ENCODE measurements at places on chromosomes 4 and X.

DNA sequence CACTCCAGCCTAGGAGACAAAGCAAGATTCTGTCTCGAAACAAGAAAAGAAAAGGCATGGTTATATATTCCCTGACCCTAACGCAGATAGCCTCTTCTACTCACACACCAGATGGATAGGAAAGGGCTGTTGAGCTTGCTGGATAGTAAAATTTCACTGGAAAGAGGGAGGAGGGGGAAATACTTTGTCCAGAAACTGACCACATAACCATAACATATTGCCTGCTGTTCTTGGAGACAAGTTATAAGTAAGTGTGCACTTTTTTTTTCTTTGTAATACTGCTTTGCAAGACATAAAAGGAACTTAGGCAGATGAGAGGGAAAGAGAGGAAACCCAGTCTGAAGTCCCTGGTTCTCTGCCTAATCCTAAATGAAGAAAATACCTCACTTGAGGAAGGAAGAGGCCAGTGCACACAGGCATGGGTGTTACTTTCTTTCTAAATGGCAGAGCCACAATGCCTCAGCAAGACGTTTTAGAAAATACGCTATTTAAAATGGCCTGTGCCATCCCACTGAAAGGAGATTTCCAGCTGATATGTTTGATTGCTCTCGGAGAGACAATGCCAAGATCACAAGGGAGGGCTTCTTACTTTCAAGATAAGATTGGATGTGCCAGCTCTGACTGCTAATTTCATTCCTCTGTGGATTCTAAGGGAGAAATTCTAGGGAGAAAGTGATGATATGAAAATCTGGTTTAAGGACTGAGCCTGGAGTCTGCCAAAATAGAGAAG lies 140.6 kb downstream of the DCTD start:
- DNase-seq: no peak

DNA sequence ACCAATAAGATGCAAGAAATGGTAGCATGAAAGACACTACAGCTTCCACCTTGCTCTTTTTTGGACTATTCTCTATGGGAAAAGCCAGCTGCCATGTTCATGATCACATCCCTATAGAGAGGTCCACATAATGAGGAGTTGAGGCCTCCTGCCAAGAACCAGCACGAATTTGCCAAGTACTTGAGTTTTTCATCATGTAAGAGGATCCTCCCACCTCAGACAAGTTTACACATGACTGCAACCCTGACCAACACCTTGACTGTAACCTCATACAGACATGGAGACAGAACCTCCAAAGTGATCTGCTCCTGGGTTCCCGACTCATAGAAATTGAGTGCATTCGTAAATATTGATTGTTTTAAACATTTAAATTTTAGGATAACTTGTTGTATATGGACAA lies 135.2 kb upstream of the TSPAN5 start:
- no peak for DNase-seq

DNA sequence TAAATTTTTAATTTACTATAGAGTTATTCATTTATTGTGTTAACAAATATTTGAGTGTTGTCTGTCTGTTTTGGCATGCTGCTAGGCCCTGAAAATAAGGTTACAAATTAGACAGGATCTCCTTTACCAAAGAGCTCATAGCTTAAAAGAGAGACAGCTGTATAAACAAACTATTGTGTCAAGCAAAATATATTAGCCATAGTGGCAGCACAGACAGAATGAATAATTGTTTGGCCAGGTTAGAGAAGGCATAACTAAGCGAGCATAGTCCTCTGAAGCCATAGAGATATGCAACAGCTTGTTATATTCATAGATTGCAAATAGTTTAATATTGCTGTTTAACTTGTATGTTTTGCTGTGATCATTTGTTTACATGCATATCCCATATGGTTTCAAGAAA lies 66.7 kb upstream of the NDUFC1 start:
- DNase-seq: no peak

GRCh38 chr4:10456595-10457254 lies 501 bp downstream of the ZNF518B start:
- peak; percentile 48 for DNase-seq

DNA sequence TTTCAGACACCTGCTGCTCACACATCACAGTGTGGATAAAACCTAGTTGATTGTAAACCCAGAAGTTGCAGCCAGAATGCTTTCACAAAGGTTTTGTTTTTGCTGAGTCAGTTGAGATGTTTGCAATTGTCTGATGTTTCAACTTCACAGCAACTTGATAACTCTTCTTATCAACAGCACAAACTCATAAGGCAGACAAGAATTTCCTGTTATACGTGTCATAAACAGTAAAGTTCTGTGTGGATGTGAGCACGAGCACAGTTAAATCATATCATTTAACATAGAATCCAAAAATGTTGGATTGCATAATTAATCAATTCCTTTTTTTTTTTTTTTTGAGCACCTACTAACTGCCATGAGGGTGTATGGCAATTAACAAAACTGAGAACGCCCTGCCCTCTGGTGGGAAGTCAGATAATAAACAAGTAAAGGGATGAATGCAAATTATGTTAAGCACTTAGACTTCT lies 512.2 kb downstream of the PDHA2 start:
- DNase-seq: no peak

DNA sequence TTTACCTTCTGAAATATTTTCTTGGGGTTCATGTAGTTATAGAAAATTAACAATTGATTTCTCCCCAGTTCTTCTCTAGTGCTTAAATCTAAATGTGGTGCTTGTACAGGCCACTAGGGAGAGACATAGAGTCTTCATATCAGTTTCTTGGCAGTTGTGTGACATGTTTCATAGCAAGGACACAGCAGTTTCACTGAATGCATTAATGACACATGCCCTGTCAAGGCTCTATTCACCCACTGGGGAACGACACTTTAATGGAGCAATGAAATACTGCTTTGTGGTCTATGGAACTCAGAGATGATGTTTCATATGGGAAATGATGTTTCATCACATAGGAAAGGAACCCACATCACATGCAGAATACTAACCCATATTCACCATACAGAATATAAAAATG lies 2.8 kb downstream of the VEGFC start:
- no peak for DNase-seq

DNA sequence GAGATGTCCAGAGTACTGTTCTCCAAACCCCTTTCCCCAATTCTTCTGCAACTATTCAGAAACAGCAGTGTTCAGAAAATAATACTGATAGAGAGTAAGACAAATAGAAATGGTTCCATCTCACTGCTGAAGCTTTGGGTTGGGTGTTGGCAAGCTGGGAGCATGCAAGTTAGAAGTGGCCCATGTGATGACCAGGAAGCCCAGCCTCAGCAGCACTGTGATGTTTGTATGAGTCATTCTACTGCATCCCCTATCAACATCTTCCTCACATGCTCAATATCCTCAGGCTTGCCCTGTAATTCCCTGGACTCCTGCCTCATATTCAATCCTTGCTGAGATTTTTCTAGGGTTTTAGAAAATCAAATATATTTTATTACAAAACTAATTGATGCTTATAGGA lies 96.5 kb downstream of the CHRDL1 start:
- no peak for DNase-seq

GRCh38 chrX:101040197-101040596 lies 11.7 kb downstream of the TRMT2B start:
- DNase-seq: no peak

- no peak for DNase-seq
Measured at GRCh38 chrX:16957751-16958150, 11.3 kb downstream of the REPS2 start.

- DNase-seq: no peak
Measured at GRCh38 chrX:47796433-47796906, 40.2 kb upstream of the ZNF81 start.

DNA sequence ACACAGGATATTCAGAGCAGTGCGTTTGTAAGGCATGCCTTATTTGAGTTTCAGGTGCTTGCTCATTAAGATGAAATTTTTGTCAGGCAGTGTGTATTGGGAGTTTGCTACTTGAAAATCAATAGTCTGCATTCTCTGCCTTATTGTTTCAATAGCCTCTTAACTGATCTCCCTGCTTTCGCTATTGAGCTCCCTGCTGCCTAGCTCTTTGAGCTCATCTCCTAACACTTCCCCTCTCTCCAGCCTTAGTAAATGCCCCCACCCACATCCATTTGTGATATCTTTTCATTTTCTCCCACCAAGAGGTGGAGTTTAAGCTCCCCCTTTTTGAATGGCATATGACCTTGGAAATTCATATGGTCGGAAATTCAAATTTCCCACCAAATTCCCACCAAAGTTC lies 256.6 kb downstream of the IL1RAPL1 start:
- DNase-seq: no peak

DNA sequence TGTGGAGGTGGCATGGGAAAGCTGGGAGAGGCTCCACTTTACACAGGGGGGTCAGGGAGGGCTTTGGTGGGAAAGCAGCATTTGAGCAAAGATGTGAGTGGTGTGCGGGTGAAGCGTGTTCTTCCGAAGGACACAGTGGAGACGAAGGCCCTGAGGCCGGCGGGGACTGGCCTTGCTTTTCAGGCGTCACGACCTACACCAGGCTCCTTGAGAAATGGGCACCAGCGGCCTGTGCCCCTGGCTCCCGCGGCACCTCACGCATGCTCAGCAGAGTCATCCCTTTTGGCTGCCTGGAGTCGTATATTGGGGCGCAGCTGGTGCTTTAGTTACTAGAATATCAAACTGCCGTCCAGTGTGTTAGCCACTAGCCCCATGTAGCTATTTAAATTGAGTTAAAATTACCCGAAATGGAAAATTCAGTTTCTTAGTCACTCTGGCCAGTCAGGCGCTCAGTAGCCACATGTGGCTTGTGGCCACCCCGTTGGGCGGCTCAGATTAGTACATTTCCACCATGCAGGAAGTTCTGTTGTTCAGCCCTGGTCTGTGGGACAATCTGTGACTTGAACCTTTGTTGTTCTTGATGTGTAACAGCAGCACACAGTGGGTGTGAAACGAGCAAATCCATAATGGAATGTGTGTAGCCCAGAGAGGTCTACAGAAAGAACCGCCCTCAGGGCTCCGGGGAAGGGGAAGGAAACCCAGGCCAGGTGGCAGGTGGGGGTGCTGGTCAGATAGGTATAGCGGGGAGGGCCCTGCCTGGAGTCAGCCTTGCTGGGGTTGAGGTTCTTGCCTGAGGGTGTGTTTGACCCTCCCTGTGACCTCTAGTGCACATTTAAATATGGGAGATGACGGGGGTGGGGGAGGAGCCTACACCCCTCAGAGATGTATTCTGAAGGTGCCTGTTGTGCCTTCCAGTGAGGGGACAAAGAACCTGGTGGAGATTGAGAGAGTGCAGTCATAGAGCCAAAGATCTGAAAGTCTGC lies 30.4 kb downstream of the TBC1D14 start:
- DNase-seq: no peak

DNA sequence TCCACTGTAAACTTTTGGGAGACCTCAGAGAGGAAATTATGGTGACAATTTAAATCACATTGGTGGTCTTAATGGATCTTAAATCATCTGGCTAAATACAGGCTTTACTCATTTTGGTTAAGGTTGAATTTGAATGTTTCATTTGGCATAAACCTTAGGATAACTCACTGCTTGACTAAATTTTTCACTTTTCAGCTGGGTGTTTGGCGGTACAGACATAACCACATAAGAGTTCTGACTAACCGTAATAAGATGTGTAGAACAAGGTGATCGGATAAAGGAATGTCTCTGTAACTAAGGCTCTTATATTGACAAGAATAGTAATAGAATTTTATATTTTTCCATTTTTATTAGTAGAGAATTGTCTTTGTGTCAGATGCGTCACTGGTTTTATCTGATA lies 281.0 kb downstream of the BMPR1B start:
- no peak for DNase-seq

GRCh38 chr4:86778175-86778574 lies 71.0 kb downstream of the SLC10A6 start:
- no peak for DNase-seq

DNA sequence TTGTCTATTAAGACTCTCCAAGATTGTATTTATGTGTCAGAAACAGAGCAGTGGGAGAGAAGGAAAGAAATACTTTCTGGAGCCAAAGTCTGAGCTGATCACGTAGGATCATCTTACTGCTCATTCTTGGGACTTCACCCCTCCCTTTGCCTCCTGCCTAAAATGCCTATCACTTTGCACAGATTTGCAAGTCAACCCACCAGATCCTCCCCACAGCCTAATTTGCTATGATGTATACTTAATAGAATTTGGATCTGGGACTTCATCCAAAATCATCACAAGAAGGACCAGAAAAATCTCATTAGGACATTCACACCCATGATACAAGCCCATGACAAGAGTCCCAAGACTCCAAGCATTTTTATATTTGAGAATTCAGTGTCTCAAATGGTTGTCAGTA lies 290.2 kb downstream of the FBXW7 start:
- no peak for DNase-seq

- no peak for DNase-seq
Measured at GRCh38 chrX:126770179-126770578, 49.4 kb upstream of the PRR32 start.

GRCh38 chr4:89411539-89412309 lies 104.1 kb upstream of the GPRIN3 start:
- no peak for DNase-seq

GRCh38 chrX:71178908-71179307 lies 34.3 kb downstream of the NLGN3 start:
- DNase-seq: peak; percentile 37

DNA sequence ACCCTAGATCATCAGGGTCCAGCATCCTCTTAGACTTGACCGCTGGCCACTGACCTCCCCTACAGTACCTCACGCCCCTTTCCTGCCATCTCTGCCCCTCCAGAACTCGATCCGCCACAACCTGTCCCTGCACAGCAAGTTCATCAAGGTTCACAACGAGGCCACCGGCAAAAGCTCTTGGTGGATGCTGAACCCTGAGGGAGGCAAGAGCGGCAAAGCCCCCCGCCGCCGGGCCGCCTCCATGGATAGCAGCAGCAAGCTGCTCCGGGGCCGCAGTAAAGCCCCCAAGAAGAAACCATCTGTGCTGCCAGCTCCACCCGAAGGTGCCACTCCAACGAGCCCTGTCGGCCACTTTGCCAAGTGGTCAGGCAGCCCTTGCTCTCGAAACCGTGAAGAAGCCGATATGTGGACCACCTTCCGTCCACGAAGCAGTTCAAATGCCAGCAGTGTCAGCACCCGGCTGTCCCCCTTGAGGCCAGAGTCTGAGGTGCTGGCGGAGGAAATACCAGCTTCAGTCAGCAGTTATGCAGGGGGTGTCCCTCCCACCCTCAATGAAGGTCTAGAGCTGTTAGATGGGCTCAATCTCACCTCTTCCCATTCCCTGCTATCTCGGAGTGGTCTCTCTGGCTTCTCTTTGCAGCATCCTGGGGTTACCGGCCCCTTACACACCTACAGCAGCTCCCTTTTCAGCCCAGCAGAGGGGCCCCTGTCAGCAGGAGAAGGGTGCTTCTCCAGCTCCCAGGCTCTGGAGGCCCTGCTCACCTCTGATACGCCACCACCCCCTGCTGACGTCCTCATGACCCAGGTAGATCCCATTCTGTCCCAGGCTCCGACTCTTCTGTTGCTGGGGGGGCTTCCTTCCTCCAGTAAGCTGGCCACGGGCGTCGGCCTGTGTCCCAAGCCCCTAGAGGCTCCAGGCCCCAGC lies 5.2 kb downstream of the FOXO4 start:
- no peak for DNase-seq

DNA sequence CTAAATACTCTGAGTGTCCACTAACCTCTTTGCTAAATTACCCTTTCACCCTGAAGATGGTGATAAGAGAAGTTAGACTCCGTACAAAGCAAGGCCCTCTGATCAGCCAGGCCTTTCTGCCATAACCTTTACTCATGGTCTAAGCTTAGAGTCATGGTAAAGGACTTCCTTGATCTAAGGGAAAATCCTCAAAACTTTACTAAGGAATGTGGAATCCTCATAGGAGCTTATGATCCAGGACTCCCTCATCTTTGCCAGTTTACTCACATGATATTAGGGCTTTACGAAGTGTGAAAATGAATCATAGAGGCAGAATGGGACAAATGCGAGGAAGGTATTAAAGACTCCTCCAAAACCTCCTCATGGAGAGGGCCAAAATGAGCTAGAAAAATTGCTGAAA lies 7.9 kb upstream of the FAM13A start:
- no peak for DNase-seq
